Neural crest cell (in vitro differentiated cells): ENCODE measurements at places on chromosomes 5 and 9. TPM values are rescaled to one million over a fixed set of nuclear protein-coding genes. Genes with fewer than 3 reads are reported as not detected.
A peak's percentile ranks its signal among the peaks of the same experiment; 100 is the strongest.

GRCh38 chr5:73482383-73483136 lies 15.7 kb upstream of the BTF3 start:
- H3K27ac ChIP-seq = no peak overlapping the region
- no peaks in the 10 kb centered on the region for H3K4me1 ChIP-seq
- no peaks in the 10 kb centered on the region for H3K36me3 ChIP-seq
- H3K4me3 ChIP-seq = no peak overlapping the region
- DNase-seq = no peak
- H3K27me3 ChIP-seq = peaks cover 28% of the 10 kb centered on the region

GRCh38 chr9:20848490-20848889 lies 164.4 kb downstream of the FOCAD start:
- no peaks in the 10 kb centered on the region for H3K27me3 ChIP-seq
- no peak overlapping the region for H3K4me3 ChIP-seq
- H3K4me1 ChIP-seq = peaks cover 31% of the 10 kb centered on the region

- DNase-seq = no peak
- H3K36me3 ChIP-seq = peaks cover 5% of the 10 kb centered on the region
- no peaks in the 10 kb centered on the region for H3K27me3 ChIP-seq
- no peak overlapping the region for H3K4me3 ChIP-seq
These were observed 25.1 kb downstream of the NUTM2F start for GRCh38 chr9:94303321-94303720.

DNA sequence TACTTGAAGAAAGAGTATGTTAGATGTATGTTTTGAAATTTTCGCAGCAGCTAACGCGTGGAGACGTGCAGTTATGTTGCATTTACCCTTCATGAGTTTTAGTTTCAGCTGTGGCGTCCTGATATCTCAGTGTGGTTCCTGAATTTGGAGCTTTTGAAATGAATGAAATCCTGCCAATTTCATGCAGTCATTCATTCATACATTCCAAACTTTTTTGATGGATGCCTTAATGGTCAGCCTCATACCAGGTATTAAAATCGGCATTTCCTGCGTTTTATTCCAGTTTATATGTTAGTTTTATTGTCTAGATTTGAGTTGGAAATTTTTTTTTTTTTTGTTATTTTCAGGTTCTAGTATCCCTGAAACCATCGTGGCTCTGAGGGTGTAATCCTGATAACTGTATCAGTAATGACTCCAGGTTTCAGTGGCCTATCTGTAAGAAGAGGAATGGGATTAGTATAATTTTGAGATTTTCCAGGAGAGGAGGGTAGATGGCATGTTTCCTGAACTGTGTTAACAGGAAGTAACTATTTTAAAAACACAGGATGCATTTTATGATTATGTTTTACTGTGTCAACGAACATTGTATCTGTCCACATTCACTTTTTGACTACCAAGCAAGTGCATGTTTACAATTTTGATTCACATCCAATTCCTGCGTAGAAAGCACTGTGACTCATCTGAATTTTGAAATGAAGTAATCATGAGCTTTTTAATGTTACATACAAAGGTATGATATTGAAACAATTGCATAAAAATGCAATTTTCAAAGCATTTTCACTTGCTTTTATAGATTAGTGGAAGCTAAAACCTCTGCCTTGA lies 1.0 kb downstream of the FOCAD start:
- DNase-seq = no peak
- peaks cover 26% of the 10 kb centered on the region for H3K4me1 ChIP-seq
- peak overlapping the region; percentile 91 for H3K4me3 ChIP-seq

- H3K4me1 ChIP-seq = no peaks in the 10 kb centered on the region
- no peak overlapping the region for H3K4me3 ChIP-seq
- H3K27me3 ChIP-seq = peaks cover 13% of the 10 kb centered on the region
- no peak overlapping the region for H3K27ac ChIP-seq
- peaks cover 13% of the 10 kb centered on the region for H3K36me3 ChIP-seq
These were observed 14.2 kb upstream of the ZNF883 start for GRCh38 chr9:113026200-113026599.

GRCh38 chr5:149007174-149007573 lies 55.7 kb downstream of the SH3TC2 start:
- no peak for DNase-seq
- no peak overlapping the region for H3K4me3 ChIP-seq
- peaks cover 3% of the 10 kb centered on the region for H3K4me1 ChIP-seq
- H3K36me3 ChIP-seq = no peaks in the 10 kb centered on the region
- no peak overlapping the region for H3K27ac ChIP-seq

The PCDHGA6 gene
- 0.49 and 0.52 TPM in 2 replicates for total RNA-seq

The ACSL6 gene
- total RNA-seq = 0.84 and 1.7 TPM in 2 replicates

The ANKDD1B gene
- 0.20 and 0.28 TPM in 2 replicates for total RNA-seq

The TRIM36 gene
- total RNA-seq = 18.9 and 22.9 TPM in 2 replicates

The SKIC3 gene
- total RNA-seq = 77.0 and 79.3 TPM in 2 replicates

The PCDHGA8 gene
- 0.33 and 0.43 TPM in 2 replicates for total RNA-seq

The ROR2 gene
- 12.4 and 14.9 TPM in 2 replicates for total RNA-seq

The ARHGEF37 gene
- 1.9 and 2.3 TPM in 2 replicates for total RNA-seq
